ENCODE measurements at places on chromosomes 3 and 15. TPM values are rescaled to one million over a fixed set of nuclear protein-coding genes. Genes with fewer than 3 reads are reported as not detected.

SLC12A1 gene
- total RNA-seq = 2.0 TPM

NOX5 gene
- 0.86 TPM for total RNA-seq

ZNF592 gene
- total RNA-seq = 29.0 TPM

NEK11 gene
- total RNA-seq = 24.7 TPM

SLC2A2 gene
- total RNA-seq = not detected

TXNRD3 gene
- 10.6 TPM for total RNA-seq

Data from dorsolateral prefrontal cortex (tissue), 122 donors.